CD8-positive, alpha-beta memory T cell (primary cell): ENCODE measurements at places on chromosomes 1 and 21. TPM values are rescaled to one million over a fixed set of nuclear protein-coding genes. Genes with fewer than 3 reads are reported as not detected.
A peak's percentile ranks its signal among the peaks of the same experiment; 100 is the strongest.

DNA sequence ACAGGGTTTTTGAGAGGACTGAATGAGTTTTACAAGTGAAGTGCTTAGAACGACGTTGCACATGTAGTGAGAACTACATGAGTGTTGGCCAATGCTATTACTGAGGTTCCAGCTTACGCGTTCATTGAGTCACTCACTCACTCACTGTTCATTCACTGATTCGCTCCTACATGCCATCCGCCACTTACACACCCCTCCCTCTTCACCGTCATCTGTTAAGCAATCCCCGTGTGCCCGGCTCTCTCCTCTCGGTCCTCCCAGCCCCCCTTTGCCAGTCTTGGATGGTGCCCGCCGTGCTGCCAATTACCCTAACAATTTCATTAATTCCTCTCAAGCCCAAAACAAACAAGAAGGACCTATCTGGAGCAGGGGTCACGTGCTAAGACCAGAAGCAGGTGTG lies 27.3 kb upstream of the EPHA2 start:
- no peak overlapping the region for H3K27ac ChIP-seq
- H3K36me3 ChIP-seq: no peaks in the 10 kb centered on the region
- no peak overlapping the region for H3K4me3 ChIP-seq
- no peaks in the 10 kb centered on the region for H3K27me3 ChIP-seq

DNA sequence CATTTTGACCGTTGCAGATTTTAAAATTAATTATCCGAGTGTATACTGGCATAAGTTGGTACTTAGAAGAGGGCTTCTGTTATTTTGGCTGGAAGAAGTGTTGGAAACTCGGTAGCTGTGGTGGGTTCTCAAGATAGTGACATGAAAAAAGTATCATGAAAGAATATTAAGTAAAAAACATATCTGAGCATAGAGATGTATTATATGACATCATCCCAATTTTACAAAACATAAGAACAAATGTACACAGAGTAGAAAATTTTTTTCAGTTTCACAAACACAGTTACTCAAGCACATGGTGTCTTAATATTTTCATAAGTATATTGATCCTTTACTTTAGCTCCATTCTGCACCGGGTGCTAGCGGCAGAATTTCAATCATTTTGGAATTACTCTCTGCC lies 684 bp downstream of the IFI16 start:
- peaks cover 5% of the 10 kb centered on the region for H3K36me3 ChIP-seq
- H3K27ac ChIP-seq: peak overlapping the region; percentile 46
- H3K4me1 ChIP-seq: peaks cover 33% of the 10 kb centered on the region
- no peak for DNase-seq
- no peaks in the 10 kb centered on the region for H3K27me3 ChIP-seq

DNA sequence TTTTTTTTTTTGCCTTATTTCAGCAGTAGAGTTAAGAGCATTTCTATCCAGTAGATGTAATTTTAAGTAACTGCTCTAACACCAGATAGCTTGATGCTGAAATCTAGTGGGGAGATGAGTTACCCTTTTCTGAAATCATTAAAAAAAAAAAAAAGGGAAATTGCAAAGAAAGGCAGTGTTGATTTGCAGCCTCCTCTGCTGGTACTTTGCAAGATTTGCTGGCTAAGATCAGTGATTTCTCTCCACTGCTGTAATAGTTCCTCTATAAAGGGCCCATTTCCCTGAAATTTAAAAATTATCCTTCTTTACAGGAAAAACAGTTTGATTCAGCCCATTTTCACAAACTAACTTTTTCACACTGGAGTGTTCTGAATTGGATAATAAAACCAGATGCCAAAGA lies 120.6 kb downstream of the PTBP2 start:
- no peak overlapping the region for H3K4me3 ChIP-seq
- no peak overlapping the region for H3K27ac ChIP-seq
- no peaks in the 10 kb centered on the region for H3K36me3 ChIP-seq
- no peaks in the 10 kb centered on the region for H3K4me1 ChIP-seq

DNA sequence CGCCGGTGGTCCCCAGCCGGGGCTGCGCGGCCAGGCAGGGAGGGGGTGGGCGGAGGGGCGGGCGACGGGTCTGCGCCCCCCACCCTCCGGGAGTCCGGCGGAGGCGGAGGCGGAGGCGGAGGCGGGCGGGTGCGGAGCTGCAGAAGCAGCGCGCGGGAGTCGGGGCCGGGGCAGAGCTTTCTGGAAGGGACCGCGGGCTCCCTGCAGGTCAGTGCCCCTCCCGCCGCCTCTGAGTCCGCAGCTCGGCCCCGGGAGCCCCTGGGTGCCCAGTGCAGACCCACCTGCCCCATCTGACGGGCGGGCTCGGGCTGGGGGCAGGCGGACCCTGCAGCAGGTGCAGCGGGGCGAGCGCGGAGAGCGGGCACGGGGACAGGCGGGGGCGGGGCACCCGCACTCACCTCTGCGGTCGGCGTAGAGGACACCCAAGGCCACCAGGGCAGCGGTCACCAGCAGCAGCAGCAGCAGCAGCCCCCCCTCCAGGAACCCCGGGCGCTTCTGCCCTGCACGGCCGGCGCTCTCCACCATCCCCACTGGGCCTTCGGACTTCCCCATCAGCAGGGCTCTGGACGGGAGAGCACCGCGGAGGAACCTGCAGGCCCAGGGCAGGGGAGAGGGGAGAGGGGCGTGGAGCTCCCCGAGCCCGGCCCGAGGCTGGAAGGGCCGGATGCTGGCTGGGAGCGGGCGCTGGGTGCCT lies 3.7 kb downstream of the MMEL1 start:
- H3K4me3 ChIP-seq: no peak overlapping the region
- peaks cover 8% of the 10 kb centered on the region for H3K27me3 ChIP-seq
- H3K36me3 ChIP-seq: no peaks in the 10 kb centered on the region
- no peak for DNase-seq

DNA sequence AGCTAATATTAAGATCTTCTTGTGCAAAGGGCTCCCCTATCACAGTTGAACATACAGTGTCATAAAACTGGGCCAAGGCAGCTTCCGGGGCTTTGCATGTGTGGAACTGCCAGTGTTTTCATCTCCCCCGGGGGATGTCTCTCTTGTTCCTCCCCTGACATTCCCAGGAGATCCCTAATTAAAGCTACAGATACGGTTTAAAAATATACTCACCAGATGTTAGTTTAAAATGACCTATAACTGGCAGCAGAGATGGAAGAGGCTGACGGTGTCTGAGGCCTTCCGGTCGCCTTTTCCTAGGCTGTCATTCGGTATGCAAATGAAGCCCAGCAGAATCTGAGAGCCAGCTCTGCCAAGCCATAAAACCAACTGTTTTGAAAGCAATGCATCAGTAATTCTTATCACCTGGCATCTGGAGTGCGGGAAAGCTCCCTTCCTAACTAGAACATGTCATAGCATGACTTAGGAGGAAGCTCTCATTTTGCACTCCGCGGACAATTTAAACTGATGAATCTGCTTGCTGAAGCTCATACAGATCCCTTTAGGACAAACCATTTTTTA lies 436.5 kb upstream of the VAMP3 start:
- no peak for DNase-seq
- H3K4me3 ChIP-seq: no peak overlapping the region
- H3K36me3 ChIP-seq: no peaks in the 10 kb centered on the region
- peaks cover 3% of the 10 kb centered on the region for H3K27me3 ChIP-seq

- no peaks in the 10 kb centered on the region for H3K4me1 ChIP-seq
- no peak overlapping the region for H3K27ac ChIP-seq
- no peaks in the 10 kb centered on the region for H3K36me3 ChIP-seq
- no peaks in the 10 kb centered on the region for H3K27me3 ChIP-seq
- DNase-seq: no peak
Measured at GRCh38 chr21:36005018-36005417, 55.3 kb downstream of the SETD4 start.

GRCh38 chr1:12180315-12180714 lies 13.5 kb downstream of the TNFRSF1B start:
- H3K36me3 ChIP-seq: no peaks in the 10 kb centered on the region
- no peak overlapping the region for H3K27ac ChIP-seq
- no peaks in the 10 kb centered on the region for H3K27me3 ChIP-seq

DNA sequence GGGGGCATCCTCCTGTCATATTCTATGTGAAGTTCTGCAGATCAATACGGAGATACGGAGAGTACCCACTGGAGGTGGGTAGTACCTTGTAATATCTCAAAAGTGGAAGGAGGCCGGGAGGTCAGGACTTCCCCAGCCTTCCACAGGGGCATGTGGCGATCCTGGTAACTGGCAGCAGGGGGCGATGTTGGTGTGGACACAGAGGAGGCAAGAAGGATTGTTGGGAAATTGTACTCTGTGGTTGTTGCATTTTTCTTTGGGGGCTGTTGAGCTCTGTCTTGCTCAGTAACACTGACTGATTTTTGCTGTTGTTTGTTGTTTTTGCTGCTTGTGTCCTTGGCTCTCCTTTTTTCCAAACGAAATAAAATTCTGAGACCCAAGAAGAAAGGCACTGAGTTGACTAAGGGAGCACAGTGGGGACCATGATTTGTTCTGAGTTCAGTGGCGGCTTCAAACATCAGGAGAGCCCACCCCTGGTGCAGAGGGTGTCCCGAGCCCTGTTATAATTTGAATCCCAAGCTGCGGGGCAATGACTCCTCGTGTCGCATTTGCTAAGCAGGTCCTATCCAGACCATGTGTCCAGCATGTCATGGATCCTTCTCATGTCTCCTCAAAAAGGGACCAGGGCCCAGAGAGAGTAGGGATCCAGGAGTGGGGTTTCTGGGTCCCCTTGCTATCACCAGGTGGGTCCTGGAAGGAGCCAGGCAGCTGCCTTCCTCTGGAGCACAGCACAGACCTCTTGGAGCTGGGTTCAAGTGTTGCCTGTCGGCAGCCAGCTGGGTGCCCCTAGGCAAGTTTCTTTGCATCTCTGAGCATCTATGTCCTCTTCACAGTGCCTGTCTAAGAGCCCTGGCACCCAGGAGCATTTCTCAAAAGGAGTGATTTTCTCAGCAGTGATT lies 22.8 kb downstream of the LHX4 start:
- no peaks in the 10 kb centered on the region for H3K36me3 ChIP-seq
- no peak overlapping the region for H3K4me3 ChIP-seq
- H3K4me1 ChIP-seq: no peaks in the 10 kb centered on the region
- H3K27ac ChIP-seq: no peak overlapping the region

GLIS1 gene
- total RNA-seq: not detected

SLAMF8 gene
- 3.2 TPM for total RNA-seq

GCSAML gene
- total RNA-seq: 0.11 TPM
